A673 (cell line): ENCODE measurements at places on chromosomes 12 and 14. TPM values are rescaled to one million over a fixed set of nuclear protein-coding genes. Genes with fewer than 3 reads are reported as not detected.

The KRT79 gene
- total RNA-seq: not detected in 2 replicates

The APOLD1 gene
- 5.9 and 6.4 TPM in 2 replicates for total RNA-seq

The TRIM9 gene
- total RNA-seq: 6.8 and 9.8 TPM in 2 replicates

The LMNTD1 gene
- total RNA-seq: not detected in 2 replicates

The C12orf60 gene
- total RNA-seq: 1.9 and 2.2 TPM in 2 replicates

The ZFHX2 gene
- 4.8 and 5.8 TPM in 2 replicates for total RNA-seq

The STYK1 gene
- total RNA-seq: 0.77 and 0.94 TPM in 2 replicates

The ANKRD9 gene
- total RNA-seq: 28.0 and 35.9 TPM in 2 replicates

The KRT77 gene
- total RNA-seq: not detected in 2 replicates

The TCL1B gene
- total RNA-seq: 0.83 and 1.1 TPM in 2 replicates

The DEGS2 gene
- 0.07 TPM in 1 of 2 replicates, not detected in the other for total RNA-seq

The SIX6 gene
- total RNA-seq: 0.13 and 0.28 TPM in 2 replicates

The SLC5A8 gene
- total RNA-seq: not detected in 2 replicates

The CCDC175 gene
- 0.47 TPM in 1 of 2 replicates, not detected in the other for total RNA-seq

The FAM222A gene
- total RNA-seq: 3.9 and 5.5 TPM in 2 replicates

The ANO2 gene
- total RNA-seq: not detected in 2 replicates

The DMAC2L gene
- total RNA-seq: 18.4 and 20.4 TPM in 2 replicates
